Retina (tissue), 1 donor: ENCODE measurements at places on chromosomes 12 and 14.

DNA sequence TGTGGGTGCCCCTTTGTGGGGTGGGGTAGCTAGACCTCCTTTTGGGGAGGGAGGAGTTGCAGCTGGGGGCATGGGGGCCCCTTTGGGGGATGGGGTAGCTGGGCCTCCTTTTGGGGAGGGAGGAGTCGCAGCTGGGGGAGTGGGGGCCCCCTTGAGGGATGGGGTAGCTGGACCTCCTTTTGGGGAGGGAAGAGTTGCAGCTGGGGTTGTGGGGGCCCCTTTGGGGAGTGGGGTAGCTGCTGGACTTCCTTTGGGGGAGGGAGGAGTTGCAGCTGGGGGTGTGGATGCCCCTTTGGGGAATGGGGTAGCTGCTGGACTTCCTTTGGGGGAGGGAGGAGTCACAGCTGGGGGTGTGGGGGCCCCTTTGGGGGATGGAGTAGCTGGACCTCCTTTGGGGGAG lies 7.0 kb downstream of the NACA start:
- DNase-seq: no peak

- DNase-seq: no peak
These were observed 45.5 kb upstream of the ST8SIA1 start for GRCh38 chr12:22380031-22380430.

DNA sequence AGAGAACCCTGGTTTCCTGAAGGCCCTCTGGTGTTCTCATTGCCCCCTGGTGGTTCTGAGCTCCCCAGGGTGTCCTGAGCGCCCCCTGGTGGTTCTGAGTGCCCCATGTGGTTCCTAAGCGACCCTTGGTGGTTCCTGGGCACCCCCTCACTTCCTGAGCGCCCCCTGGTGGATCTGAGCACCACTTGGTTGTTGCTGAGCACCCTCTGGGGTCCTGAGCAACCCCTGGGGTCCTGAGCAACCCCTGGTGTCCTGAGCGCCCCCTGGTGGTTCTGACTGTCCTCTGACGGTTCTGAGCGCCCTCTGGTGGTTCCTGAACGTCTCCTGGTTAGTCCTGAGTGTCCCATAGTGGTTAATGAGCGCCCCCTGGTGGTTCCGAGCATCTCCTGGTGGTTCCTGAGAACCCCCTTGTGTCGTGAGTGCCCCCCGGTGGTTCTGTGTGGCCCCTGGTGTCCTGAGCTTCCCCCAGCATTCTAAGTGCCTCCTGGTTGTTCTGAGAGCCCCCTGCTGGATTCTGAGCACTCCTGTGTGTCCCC lies 568.3 kb downstream of the TMEM121 start:
- no peak for DNase-seq

DNA sequence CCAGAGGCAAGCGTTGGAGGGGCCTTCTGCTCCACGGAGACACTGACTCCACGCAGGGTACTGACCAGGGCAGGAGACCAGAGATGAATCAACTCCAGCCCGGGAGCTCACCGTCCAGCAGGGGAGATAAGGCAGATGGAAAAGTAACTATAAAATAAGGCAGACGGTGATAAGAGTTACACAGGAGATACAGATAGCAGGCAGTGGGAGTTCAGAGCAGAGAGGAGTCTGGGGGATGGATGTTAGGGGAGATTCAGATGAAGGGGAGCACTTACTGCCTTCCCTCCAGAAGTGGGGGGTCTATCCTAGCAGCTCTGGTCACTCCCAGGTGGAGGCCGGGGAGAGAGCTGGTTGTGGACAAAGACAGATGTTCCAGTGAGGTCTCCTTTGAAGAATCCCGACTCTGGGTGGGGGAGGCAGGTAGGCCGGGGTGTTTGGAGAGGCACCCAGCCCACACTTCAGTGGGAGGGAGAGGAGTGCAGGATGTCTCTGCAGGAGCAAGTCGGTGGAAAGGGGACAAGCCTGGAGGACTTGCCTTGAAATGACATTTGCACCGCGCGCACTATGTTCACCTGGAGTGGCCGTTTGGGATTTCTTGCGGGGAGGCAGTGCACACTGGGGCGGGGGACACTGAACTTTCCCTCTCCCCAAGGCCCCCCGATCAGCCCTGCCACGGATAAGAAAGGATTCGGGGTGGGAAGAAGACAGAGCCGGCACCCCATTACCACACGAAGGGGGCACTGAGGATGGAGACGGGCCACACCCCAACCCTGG lies 1.2 kb downstream of the PITPNM2 start:
- no peak for DNase-seq

- DNase-seq: no peak
These were observed 2.6 kb downstream of the KIAA0586 start for GRCh38 chr14:58430156-58430555.

DNA sequence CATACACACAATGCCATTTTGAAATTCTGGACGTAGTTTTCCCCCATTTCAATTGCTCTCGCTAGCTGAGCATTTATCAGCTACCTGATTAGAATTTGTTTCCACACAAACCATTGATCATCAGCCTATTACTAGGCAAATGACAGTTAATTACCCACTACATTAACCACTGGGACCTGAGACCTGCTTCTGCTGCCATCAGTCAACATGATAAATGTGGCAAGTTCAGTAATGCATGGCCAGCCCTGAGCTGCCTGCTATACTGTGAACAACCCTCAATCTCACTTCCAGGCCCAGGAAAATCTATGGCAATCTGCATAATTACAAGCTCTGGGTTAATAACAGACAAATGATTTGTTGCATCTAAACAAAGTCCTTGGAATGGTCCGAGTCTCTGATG lies 43.5 kb downstream of the LMO3 start:
- DNase-seq: no peak

- peak; percentile 45 for DNase-seq
These were observed 807 bp downstream of the B4GALNT3 start for GRCh38 chr12:460261-461230.

- DNase-seq: peak; percentile 44
These were observed 30.3 kb upstream of the PELI2 start for GRCh38 chr14:56087671-56088471.

GRCh38 chr12:9941838-9942237 lies 9.7 kb upstream of the CLEC2A start:
- DNase-seq: no peak

DNA sequence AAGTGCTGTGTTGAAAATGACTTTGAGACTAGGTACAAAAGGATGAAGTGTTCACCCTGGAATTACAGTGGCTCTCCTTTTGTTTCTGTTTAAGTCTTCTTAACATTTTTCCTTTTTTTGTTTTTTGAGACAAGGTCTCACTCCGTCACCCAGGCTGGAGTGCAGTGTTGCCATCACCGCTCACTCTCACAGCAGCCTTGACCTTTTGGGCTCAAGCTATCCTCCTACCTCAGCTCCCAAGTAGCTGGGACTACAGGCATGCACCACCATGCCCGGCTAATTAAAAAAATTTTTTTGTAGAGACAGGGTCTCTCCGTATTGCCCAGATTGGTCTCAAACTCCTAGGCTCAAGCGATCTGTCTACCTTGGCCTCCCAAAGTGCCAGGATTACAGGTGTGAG lies 20.1 kb downstream of the ERC1 start:
- no peak for DNase-seq

DNA sequence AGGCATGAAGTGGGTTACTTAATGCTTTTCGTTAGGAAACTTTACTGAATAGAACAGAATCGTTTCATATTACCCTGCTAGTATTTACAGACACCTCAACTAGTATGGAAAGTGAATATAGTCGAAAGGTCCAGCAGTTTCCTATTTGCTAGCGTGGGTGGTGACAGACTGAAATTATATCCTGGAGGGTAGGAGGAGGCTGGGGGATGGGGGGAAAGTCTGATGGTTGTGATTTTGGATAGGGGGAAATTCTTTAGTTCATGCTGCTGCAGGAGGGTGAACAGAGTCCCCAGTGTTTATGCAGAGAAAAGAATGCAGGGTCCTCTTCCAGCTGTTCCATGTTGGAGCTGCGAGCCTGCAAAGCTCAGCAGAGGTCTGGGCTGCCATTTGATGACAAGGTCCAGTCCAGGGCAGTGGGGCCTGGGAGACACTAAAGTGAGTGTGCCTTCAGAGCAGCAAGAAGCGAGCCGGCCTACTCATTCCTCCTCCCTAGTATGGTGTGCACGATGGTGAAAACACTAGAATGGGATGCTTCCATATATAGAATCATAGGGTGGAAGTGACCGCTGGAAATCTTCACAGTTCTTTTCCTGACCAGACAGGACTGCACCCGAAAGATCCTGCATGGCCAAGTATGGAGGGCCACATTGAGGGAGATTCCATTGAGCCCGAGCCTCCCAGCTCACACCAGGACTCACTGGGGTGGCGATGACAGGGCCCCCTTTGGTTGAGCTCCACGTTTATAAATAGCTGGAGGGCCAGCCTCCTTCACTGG lies 2.1 kb downstream of the SAMD4A start:
- no peak for DNase-seq

GRCh38 chr14:91149462-91149861 lies 35.6 kb downstream of the DGLUCY start:
- DNase-seq: no peak

GRCh38 chr14:90088176-90088575 lies 26.4 kb downstream of the KCNK13 start:
- no peak for DNase-seq

DNA sequence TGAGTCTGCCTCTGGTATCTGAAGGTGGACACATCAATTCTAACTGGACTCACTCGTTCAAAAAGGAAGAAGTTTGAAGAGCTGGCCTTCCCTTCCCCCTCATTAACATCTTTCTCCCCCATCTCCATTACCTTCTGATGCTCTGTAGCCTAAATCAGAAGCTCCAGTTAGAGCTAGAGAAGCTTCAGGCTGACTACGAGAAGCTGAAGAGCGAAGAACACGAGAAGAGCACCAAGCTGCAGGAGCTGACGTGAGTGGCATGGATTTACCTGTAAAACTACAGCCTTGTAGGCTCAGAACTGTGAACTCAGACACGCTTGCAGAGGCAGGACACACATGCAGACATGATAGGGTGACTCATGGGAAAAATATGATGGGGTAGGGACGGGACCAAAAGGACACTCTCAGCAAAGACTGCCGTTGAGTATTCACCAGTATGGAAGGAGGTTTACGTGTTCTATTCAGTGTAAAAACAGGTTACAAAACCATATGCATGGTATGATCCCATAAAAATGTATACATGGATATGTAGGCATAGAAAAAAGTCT lies 14.3 kb upstream of the PIP4K2C start:
- no peak for DNase-seq

DNA sequence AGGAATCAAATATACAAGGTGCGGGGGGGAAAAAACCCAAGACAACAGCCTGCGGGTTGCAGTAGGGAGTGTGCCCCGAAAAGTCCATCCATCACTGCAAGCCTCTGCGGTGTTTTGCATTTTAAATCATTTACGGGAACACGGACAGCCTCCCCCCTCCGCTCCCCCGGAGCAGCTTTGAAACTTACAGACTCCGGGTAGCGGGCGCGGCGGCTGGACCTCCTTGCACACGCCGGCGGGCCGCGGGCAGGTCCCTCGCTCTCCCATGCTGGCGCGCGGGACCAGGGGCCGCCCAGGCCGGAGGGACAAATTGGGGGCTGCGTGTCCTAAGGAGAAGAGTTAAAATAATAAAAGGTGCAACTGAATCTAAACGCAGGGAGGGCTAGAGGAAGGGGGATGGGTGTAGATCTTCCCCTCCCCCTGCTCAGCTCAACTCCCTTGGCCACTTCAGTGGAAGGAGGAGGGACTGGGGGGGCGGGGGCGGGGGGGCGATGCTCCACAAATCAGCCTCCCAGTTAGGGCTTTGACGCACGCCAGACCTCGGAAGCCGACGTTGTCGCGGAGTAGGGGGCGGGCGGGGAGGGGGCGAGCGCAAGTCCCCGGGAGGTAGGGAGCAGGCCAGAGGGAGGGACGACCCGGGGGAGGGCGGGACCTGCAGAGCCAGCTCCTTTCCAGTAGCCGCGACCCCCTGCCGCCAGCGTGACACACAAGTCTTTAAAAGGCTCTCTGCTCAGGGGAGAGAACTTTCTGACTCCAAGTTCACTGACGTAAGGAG lies at the start of gene KCNJ8:
KCNJ8 (minus strand) TSS at position 349 of the 775 bp plus-strand sequence. CDS start 1,090 bp downstream, outside the sequence.
- DNase-seq: peak; percentile 84

DNA sequence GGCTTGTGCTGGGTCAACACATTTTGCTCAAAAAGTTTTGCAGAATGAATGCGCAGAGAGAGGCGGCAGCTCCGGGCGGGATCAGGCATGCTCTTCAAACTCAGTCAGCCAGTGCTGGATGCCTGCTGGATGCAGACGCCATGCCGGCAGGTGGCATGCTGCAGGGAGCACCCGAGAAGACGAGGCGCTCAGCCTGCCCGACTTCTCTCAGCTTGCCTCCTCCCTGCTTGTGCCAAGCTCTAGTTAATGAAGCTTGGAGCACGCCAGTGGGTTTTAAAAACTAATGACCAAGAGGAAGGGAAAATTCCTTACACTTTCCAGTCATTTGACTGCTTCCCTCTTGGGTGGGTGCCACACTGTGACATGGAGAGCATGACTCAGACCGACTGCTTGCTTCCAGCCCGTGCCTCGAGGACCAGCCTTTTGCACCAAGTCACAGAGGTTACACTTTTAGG lies 39.8 kb downstream of the SLC24A4 start:
- no peak for DNase-seq

DNA sequence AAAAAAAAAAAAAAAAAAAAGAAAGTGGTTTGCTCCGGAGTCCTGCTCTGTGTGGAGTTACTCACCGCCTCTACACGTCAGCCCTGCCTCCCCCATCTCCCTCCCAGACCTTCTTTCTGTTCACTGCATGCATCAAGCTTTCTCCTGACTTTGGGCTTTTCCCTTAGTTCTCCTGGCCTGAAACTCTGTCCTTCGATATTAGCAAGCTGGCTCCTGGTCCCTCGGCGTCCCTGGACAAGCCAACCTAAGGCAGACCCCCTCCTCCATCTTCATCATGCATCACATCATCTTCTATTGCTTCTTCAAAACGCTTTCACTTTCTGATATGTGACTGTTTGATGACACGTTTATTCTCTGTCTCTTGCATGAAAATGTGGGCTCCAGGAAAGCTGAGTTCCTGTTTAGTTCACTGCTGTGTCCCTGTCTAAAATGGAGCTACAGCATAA lies 40.6 kb downstream of the SLC15A4 start:
- DNase-seq: no peak

- DNase-seq: no peak
These were observed 2.0 kb upstream of the WSCD2 start for GRCh38 chr12:108126990-108127501.

GRCh38 chr14:63492391-63492790 lies 50.8 kb downstream of the PPP2R5E start:
- no peak for DNase-seq

DNA sequence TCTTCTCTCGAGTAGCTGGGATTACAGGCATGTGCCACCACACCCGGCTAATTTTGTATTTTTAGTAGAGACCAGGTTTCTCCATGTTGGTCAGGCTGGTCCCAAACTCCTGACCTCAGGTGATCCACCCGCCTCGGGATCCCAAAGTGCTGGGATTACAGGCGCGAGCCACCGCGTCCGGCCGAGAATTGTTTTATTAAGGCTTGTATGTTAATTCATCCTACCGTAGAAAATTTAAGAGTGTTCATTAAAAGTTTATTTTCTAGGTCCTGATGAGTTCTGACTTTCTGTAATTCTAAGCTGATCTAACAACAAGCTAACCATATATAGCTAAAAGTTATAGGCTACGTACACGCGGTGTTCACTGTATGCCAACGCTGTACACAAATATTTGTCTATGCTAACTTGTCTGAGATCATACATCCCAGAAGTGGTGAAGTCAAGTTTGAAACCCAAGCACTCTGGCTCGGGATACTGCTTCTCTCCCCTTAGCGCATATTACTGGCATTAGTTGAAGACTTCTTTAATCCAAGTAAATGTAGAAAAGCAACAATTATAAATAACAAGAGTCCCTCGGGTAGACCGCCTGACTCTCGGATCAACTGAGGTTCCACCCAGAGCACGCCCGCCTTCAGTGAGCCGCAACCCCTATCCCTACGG lies 570 bp upstream of the MRPS35 start:
- DNase-seq: no peak
